ENCODE measurements at places on chromosomes 11 and 22. TPM values are rescaled to one million over a fixed set of nuclear protein-coding genes. Genes with fewer than 3 reads are reported as not detected.

SELENOO gene
- total RNA-seq: 9.4 TPM

OR52N4 gene
- total RNA-seq: not detected

CATSPERZ gene
- total RNA-seq: 1.7 TPM

MS4A13 gene
- not detected for total RNA-seq

INSC gene
- total RNA-seq: 0.20 TPM

SMIM35 gene
- not detected for total RNA-seq

MS4A6E gene
- total RNA-seq: not detected

TRIM51G gene
- total RNA-seq: not detected

SELENOM gene
- total RNA-seq: 28.1 TPM

ARCN1 gene
- 198 TPM for total RNA-seq

PATE4 gene
- total RNA-seq: not detected

A4GALT gene
- 3.9 TPM for total RNA-seq

C11orf42 gene
- total RNA-seq: not detected

All from RPMI7951 (cell line).